ENCODE measurements at places on chromosomes 4 and X.

DNA sequence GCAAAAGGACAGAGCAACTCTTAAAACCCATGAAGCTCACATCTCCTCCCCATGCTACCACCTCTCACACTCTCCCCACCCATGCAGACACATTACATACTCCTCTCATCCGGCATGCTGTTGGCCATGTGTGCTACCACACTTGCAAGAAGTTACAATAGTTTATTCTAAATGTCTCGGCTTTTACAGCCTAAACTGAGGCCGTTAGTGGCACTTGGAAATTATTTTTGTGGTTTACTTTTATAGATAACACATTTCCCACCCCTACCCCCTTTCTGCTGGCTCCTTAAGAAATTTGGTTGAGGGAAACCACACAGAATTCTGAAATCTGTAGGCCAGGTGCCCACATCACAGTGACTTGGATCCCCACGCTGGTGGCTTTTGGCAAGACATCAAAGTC lies 141.1 kb upstream of the HHIP start:
- DNase-seq, result no peak

GRCh38 chrX:15475021-15475420 lies 18.1 kb downstream of the PIR start:
- DNase-seq, result no peak

DNA sequence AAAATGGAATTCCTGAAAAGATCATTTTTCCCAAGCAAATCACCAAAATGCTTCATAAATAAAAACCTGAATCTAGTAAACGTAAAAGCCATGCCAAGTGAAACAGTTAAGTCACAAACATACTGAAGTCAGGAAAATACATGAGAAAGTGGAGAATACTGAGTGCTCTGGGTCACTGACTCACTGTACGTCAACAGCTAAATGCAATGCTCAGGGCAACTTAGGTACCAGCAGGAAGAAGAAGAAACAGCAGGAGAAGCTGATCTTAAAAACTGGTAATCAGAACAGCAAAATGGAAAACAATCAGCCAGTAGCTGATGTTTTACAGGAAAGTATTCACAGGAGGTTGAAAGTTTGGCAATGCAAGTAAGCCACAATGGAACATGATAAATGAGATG lies 252.6 kb upstream of the ETNPPL start:
- DNase-seq, result no peak

DNA sequence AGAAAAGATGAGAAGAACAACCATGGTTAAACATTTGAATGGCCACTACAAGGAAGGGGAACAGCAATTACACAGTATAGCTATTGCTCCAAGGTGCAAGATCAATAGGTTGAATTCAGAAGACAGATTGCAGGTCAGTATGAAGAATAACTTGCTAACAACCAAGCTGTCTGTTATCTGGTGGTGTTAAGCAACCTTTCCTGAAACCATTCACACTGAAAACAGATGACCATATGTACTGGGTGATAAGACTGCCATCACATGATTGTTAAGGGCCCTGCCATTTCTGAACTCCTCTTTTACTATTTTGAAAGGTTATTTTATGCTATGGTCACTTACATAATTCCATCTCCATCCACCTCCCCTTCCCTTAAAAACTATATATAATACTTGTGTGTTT lies 6.8 kb downstream of the GABRA3 start:
- no peak for DNase-seq

- DNase-seq, result no peak
Measured at GRCh38 chrX:154529206-154529612, 13.2 kb upstream of the FAM3A start.

GRCh38 chr4:101230801-101231426 lies 116.4 kb downstream of the PPP3CA start:
- DNase-seq, result no peak

DNA sequence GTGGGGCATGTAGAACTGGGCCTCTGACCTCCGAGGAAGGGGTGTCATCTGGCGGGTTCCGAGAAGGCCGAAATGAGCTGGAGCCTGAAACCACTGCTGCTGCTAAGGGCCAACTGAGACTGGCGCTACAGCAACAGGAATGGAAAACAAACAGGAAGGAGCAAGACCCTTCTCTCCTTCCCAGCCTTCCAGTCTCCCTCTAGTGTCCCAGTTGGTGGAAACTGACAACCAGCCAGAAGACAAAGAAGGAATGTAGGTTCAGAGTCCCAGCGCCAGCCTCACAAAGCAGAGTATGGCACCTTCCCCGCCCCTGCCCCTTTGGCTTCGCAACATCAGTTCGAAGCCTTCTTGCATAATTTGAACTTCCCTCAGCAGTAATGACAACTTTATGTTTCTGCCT lies 24.4 kb upstream of the PDZD4 start:
- DNase-seq, result no peak

GRCh38 chr4:17740702-17741101 lies 40.7 kb downstream of the FAM184B start:
- DNase-seq, result no peak

DNA sequence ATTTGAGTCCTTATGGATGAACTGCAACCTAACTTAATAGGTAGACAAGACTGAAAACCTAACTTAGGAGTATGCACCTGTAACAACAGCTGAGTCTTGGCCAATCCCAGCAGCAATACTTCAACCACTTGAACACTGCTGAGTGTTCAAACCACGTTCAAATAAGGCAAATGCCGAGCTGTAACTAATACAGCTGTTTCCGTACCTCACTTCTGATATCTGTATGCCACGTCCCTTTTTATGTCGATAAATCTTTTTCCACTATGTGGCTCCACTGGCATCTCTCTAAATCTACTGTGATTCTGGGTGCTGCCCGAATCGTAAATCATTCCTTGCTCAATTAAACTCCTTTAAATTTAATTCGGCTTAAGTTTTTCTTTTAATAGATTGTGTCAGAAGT lies 459.7 kb downstream of the INPP4B start:
- no peak for DNase-seq

DNA sequence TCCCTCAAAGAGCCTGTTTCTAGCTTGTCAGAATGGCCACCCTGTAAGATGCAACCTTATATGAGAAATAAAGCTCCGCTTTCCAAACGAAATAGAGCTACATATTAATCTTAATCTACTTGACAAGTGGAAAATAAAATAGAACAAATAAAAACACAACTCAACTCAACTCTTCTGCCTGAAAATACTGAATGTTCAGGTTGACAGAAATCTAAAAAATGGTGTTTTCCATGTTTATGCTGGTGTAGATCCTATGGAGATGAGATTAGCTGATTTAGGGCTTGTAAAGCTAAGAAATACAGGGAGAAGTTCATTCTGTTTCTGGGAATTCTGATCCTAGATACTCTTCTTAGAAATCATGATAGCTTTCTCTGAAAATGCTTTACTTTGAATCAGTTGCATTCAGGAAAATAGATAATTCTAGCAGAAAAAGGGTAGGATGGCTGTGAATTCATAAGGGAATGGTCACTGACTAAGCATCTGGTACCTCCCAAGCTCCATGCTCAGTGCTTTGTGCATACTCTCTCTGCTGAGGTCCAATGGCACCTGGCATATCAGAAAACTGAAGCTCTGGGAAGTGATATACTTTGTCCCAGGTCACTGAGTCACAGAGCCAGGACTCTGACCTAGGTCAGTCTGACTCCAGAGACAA lies 89.2 kb upstream of the EXOC1L start:
- no peak for DNase-seq

- no peak for DNase-seq
Measured at GRCh38 chrX:40952855-40953254, 132.4 kb upstream of the USP9X start.

DNA sequence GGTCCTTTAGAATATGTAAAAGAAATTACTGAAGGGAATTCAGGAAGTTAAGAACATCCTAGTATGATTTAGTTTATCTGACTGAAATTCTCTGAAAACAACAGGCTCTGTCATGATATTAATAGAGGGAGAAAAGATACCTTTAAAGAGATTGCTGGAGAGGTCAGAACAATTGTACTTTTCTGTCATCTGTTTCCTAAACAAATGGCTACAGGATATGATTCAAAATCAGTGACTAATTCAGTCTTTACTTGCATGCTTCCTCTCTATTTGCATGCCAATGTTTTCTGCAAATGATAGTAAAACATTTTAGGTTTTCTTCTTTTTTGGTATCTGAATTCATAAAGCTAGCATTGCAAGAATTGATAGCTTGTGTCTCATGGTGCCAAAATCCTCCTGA lies 616.7 kb upstream of the PCDH7 start:
- DNase-seq, result no peak

DNA sequence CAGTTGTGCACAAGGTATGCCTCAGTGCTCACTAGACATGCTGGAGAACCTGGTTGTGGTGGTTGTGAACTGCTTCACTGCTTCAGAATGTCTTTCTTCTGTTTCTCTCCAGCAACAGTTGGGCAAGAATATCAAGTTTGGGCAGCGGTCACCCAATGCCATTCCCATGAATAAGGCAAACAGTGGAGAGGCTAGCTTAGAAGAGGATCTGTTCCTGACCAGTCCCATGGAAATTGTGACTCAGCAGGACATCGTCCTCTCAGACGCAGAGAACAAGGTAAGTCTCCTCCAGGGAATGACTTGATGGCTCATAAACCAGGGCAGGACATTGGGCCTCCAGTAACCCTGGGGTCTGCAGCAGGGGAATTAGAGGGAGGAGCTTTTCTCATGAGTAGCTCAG lies 79.9 kb downstream of the AASDH start:
- DNase-seq, result no peak

- no peak for DNase-seq
Measured at GRCh38 chrX:136450050-136450830, 37.5 kb upstream of the BRS3 start.

- peak; percentile 55 for DNase-seq
Measured at GRCh38 chrX:55342533-55343501, 78.1 kb upstream of the PAGE3 start.

DNA sequence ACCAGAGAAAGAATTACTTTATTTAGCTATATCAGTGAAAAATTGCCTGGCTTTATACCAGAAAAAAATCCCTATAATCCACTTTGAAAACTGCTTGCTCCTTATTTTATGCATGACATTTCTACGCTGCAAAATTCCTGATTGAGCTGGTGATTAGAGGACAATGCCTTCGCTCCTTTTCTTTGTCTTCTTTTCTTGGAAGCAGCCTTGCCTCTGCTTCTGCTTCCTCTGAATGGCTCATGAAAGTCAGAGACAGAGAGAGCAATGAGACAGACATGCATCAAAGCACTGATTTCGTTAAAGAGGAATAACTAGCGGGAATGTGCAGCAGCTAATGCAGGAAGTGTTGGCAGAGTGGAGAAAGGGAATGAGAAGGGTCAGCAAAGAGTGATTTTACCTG lies 294.3 kb upstream of the IGFBP7 start:
- no peak for DNase-seq

GRCh38 chr4:179415847-179416223 lies 1973.6 kb upstream of the AGA start:
- DNase-seq, result peak; percentile 37

GRCh38 chr4:10182446-10183424 lies 66.1 kb upstream of the WDR1 start:
- DNase-seq, result no peak
